NCI-H2171 (cell line): ENCODE measurements at places on chromosomes 2 and 18.

GRCh38 chr2:170054997-170055396, 123.0 kb upstream of the MYO3B start:
- no peak for DNase-seq

GRCh38 chr2:34734042-34734441, 1134.9 kb upstream of the FAM98A start:
- no peak for DNase-seq

DNA sequence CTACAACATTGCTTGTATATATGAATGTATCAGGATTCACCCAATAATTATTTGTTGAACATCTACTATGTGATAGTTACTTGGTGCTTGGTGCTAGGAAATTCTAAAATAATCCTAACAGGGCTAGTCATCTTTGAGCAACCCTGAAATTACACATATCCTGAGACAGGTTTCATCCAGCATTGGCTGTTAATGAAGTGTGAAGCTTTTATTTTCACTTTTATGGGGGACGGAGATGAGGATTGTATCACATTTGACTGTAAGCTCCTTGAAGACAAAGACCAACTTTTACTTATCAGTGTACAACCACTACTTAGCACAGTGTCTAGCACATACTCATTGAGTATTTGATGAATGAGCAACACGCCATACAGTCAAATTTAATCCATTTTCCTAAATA, 6.8 kb upstream of the GALM start:
- no peak for DNase-seq

DNA sequence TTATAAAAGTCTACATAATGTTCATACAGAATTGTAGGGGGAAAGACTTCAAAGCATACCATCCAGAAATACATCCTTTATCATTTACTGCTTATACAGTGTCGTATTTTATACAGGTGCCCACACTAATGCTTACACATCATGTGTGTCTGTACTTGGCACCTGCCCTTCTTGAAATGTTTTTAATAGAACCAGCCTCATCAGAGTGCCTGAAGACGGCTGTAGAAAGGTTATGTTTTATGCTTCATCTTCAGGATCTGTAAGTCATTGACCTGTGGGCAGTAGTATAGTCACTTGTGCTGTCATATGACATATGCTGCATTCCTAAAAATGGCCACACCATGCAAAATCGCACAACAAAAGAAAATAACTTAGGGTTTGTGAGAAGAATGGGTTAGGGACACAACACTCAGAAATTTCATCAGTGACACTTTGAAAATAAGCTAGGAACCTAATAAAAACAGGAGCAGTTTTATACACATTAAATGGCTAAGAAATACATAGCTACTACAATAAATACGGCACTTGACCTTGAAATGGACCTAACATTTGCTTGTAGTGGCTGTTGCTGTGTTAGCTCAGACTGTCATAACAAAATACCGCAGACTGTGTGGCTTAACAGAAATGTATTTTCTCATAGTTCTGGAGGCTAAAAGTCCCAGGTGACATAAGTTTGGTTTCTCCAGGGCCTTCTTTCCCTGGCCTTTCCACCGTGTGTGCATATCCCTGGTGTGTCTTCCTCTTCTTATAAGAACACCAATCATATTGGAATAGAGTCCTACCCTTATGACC, 112.6 kb downstream of the CERS6 start:
- no peak for DNase-seq

GRCh38 chr2:55163274-55163721, 68.8 kb downstream of the CLHC1 start:
- no peak for DNase-seq

- DNase-seq: no peak
Measured at GRCh38 chr2:85355521-85355920, 952 bp downstream of the ELMOD3 start.
